ENCODE measurements at places on chromosomes 6 and 20.

DNA sequence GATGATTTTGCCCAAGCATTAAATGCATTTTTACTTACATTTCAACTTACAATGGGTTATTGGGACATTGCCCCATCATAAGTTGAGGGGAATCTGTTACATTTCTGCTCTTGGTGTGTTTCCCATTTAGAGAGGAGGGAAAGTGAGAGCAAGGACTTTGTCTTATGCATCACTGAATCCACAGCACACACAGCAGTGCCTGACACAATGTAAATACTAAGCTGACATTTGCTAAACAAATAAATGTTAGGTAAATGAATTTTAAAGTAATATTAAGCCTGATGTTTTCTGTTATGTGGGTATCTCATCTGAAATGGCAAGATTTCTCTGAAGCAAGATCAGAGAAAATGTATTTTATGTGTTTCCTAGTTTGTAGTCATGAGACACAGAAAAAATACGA, 143.6 kb upstream of the STXBP5 start:
- no peak for DNase-seq

- no peak for DNase-seq
Observed at GRCh38 chr6:7579851-7580250, 10.1 kb upstream of the SNRNP48 start.

- DNase-seq: no peak
Observed at GRCh38 chr6:81204731-81205130, 547.8 kb downstream of the TENT5A start.

DNA sequence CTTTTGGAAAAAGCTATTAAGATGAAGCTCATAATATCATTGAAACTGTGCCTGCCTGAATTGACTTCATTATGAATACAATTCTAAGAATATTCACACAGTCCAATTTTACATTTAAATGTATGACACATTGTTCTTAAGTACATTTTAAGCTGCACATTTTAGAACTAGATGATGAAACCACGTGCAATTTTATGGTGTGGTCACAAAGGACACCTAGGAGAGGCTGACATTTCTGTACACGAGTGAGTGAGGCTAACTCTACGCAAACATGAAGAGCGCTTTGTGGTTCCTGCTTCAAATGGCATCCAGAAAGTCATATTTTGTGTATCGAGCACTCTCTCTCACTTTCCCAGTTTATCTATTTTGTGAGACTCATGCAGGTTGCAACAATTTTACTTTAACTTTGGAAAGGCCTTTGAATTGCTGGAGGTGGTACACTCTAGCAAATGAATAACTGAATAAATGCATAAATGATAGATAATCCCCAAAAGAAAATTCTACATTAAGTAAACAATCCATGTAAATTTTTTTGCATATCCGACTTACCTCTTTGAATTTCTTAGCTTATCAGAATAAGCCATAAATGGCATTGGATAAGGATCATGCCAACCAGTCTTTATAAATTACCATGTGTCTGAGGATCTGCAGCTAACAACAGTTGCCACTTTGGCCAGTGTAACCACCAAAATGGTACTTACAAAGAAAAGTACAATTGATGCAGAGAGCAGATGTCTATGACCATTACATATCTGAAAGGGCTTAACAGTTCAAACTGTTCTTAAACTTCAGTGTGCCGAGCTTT, 97.3 kb downstream of the NRSN1 start:
- no peak for DNase-seq

DNA sequence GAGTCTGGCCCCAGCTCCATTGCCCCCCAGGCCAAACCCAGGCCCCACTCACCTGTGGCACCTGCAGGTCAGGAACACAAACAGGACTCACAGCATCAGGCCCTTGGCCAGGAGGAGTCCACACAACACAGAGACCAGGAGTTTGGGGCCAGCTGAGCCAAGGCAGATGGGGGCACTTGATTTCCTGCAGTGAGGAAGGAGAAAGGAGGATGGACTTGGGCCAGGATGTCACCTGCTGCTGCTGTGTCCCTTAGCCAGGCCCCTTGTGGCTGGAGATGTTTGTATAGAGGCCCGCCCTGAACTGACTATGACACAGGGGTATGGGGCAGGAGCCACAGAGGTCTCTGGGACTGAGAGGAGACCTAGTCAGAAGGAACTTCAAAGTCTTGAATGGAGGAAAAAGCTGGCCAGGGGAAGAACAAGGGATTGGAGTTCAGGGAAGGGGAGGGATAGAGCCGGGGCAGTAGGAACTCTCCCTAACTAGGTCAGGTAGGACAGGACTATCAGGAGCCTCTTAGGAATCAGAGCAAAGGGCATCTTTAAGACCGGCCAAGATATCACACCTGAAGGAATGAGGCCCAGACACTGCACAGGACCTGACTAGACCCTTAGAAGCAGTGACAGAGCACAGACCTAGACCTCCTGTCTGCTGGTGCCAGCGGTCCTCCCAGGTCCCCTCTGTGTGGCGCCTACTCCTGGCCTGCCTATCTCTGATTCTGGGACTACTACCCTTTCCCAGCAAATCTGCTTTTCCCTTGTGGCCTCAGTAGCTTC, 8.8 kb upstream of the TREML2 start:
- no peak for DNase-seq

DNA sequence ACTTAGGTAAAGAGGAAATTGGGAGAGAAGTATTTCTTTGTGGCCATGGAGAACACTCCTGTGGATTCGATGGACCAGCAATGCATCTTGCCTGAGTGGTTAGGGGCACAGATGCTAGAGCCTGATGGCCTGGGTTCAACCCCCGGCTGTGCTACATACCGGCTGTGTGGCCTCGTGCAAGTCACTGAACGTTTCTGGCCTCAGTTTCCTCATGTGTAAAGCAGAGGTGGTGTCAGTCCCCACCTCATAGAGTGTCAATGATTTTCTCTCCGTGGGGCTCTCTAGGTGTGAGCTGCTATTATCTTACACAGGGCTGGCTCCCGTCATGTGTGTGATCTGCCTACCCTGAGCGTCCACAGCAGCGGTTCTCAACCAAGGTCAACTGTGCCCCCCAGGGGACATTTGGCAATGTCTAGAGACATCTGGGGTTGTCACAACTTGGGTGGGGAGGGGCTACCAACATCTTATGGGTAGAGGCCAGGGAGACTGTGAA, 50.0 kb upstream of the PTPN1 start:
- DNase-seq: no peak

DNA sequence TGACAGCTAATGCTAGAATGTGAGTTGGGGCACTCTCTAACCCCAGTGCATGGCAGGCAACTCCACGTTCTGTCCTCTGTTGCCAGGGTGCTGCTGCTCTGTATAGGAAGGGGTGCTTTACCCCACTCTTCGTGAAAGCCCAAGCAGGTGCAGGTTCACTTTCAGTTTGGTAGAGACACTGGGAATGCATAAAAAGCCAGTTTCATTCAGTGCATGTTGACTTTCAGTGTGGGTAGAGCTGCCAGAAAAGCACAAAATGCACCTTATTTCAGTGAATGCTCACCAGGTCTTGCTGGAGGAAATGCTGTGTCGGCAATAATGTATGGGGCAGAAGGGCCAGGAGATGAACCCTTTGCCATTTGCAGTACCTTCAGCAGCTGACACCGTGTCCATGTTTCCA, 62.1 kb upstream of the ADGRB3 start:
- no peak for DNase-seq

DNA sequence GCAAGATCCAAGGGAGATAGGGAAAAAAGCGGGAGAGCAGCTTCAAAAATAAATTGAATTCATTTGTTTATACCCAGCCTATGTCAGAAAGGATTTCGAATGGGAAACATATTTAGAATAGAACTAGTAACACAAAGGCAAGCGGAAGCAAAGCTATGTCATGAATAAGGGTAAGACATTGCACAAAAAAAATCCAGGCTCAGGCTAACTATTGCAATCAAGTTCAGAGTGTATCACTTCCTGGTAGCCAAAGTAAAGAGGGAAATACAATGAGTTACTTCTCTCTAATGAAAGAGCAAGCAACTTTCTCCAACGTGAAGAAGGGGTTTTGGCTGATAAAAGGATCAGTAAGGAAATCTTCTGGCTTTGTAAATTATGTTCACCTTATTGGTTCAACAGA, 212.8 kb downstream of the ZMYND8 start:
- DNase-seq: no peak

DNA sequence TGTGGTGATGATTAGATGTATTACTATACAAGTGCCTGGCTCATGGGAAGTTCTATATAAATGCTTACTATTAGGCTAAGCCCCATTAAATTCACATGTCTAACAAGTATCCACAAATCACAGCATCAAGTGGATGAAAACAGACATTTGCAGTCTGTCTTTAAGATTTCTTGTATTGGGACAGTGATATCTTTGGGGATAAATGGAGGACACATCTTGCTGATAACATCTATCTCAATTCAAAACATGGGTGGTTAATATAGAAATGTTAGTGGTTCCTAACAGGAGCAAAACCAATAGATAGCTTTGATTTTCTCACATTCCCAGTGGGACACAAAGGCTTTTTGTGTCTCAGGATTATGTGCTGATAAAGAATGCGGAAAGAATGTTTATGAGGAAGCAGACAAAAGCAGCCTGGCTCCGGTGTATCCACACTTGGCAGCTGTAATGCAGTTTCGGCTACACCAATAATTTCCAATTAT, 29.3 kb downstream of the PTPRK start:
- DNase-seq: no peak

DNA sequence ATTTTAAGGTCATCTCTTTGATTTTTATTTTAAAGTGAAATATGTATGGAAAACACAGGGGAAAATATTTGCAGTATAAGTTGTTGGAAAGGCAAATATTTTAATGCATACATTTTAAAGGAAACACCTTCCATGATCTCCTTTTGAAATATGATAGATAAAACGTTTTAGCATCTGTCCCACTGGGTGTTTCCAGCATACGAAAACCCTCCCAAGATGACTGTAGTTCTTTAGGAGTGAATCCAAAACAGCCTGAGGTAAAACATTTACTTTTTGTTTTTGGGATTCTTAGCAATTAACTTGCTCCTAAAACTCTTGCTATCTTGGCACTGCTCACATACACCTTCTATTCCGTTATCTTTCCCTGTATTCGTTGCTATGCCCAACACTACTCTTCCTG, 210.0 kb downstream of the EPHA7 start:
- DNase-seq: no peak

DNA sequence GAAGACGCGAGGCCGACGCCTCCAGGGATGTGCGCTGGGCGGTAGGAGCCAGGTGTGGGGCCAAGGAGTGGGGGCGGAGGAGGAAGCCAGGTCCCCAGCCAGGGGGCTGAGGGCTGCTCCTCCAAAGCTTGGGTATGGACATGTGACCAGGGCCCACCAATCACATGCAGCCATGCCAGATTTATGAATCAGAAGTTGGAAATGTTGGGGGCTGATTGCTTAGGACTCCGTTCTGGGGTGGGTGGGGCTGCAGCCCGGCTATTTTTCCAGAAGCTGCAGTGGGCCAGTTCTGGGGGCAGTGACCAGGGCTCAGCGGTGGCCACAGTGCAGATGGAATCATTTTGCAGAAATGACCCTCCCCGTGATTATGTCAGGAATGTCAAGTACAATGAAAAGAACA, 96.0 kb downstream of the CEBPB start:
- no peak for DNase-seq

DNA sequence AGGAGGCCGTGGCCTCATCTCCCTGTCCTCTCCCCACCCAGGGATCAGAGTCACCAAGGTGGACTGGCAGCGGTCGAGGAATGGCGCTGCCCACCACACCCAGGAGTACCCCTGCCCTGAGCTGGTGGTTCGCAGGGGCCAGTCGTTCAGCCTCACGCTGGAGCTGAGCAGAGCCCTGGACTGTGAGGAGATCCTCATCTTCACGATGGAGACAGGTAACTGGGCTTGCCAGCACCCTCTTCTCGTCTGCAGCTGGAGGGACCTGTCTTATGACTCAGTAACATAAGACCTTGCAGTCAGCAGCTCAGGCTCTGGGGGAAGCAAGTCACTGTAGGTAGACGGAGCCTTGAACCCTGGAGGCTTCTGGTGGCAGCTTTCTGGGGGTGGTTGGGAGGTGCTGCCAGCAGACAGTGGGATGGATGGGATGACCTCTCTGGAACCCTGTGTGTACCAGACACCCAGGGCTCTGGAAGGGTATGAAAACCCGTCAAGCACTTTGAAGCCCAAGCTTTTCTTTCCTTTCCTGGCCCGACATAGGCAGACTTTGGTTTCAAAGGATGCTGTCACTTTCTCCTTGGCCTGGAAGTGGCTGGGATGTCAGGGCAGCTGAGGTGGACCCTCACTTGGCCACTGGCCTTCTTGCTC, 13.8 kb downstream of the TGM6 start:
- no peak for DNase-seq

- no peak for DNase-seq
Observed at GRCh38 chr6:26312096-26312463, 52.9 kb upstream of the BTN3A2 start.

GRCh38 chr20:35954907-35955251, 577 bp upstream of the SCAND1 start:
- DNase-seq: no peak

- peak; percentile 14 for DNase-seq
Observed at GRCh38 chr6:142796571-142796970, 148.4 kb downstream of the HIVEP2 start.

DNA sequence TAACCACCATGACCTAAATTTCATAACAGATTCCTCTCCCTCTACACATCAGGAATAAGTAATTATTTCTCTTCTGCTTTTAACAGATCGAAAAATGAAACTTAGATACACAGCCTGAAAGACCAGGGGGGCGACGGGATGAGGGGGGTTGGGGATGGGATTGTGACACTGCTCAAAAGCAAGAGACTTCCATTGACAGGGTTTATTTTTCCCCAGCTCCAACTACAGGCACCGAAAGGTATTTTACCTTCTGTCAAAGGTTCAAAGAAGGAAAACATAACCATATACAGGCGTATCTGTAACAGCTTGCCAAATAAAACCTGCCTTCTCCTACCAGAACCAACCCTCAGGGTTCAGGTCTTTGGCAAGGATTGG, 1.3 kb downstream of the EPHA7 start:
- DNase-seq: no peak

DNA sequence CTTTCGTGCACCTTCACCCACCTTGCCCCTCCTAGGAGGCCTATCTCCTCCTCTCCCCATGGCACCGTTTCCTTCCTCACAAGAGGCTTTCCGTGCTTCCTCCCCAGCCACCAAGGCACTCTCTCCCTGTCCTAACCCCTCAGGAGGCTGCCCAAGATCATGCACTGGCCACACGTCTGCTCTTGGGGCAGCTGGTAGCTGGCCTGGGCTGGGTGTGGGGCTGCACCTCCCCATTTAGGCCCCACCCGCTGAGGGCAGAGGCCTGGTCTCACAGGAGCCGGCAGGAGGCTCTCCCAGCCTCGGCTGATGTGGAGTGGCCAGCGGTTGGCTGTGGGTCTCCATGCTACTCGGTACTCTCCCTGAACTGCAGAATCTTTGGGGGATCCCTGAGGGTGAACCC, 13.6 kb downstream of the NOL4L start:
- no peak for DNase-seq
